Activated CD4-positive, alpha-beta memory T cell treated with anti-CD3 and anti-CD28 coated beads, Interleukin-2, amount 10 ng/mL, durations not matched to agents 7 days and 5 days (primary cell): ENCODE measurements at places on chromosomes 7 and 10.

DNA sequence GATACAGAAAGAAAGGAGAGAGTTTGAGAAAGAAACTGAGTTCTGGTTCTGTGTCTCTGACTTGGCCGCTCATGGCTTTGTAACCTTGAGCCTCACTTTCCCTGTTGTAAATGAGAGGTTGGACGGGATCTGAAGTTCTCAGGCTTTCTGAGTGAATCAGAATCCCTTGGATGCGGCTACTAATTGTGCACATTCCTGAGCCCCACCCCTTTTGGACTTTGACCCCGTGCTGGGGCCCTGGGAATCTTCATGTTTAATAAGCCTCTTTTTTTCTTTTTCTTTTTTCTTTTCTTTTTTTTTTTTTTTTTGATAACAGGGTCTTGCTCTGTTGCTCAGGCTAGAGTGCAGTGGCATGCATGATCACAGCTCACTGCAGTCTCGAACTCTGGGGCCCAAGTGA lies 26.9 kb downstream of the SLC25A28 start:
- no peak for DNase-seq

DNA sequence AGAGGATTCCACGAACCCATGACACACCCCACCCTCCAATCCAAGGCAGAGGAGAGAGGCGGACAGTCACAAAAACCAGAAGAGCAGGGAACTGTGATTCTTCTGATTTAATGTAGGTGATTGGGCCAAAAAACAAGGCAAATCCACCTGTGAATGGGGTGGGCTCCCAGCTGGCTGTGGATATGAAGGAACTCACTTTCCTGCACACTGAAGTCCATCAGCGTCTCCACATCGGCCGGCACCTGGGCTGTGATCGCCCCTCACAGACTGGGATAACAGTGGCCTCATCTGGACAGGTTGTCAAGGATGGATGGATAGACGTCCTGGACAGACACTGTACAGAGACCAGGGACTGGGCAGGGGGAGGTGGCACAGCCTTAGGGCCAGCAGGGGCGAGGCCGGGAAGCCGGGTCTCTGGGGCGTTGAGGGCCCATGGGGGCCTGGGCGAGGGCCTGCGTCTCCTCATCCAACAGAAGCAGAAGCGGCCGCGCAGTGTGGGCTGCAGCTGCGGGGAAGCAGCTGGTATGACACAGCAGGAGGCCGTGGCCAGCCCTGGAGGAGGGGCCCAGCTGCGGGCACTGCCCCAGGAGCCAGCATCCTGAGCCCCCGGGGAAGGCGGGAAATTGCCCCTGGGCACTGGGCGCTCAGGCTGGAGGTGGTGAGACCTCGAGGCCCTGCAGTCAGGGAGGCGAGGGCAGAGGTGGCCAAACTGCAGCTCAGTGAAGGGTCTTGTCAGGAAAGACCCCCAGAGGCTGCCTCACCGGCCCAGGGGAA lies 54.2 kb downstream of the DIP2C start:
- no peak for DNase-seq

DNA sequence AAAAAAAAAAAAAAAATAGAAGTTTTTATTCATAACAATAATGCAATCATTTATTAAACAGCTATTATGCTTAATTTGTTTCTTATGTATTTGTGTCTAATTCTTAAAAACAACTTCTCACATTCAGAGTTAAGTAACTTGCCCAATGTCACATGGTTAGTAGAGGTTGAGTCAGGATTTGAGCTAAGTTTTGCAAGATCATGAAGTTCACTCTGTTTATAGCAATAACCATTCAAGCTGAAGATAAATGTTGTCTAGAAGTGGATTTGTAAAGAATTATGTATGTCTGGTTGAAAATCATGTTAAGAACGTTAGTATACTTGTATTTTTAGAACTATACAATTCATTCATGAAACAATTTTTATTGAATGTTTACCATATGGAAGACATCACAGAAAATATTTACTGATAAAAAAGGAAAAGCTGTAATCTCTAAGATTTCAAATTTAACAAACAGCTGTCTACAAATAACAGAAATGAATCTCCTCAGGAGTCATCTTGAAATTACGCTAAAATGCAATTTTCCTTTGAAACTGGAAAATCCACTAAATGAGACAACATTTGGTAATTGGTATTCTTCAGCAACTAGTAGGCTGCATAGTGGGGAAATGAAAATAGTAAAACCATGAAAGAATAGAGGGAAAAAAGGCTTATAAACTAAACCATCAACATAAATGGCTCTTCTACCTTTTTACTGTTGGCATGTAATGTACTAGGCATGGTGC lies 70.5 kb upstream of the AHR start:
- no peak for DNase-seq

- no peak for DNase-seq
Observed at GRCh38 chr7:76133164-76133775, 68.4 kb upstream of the SRRM3 start.

DNA sequence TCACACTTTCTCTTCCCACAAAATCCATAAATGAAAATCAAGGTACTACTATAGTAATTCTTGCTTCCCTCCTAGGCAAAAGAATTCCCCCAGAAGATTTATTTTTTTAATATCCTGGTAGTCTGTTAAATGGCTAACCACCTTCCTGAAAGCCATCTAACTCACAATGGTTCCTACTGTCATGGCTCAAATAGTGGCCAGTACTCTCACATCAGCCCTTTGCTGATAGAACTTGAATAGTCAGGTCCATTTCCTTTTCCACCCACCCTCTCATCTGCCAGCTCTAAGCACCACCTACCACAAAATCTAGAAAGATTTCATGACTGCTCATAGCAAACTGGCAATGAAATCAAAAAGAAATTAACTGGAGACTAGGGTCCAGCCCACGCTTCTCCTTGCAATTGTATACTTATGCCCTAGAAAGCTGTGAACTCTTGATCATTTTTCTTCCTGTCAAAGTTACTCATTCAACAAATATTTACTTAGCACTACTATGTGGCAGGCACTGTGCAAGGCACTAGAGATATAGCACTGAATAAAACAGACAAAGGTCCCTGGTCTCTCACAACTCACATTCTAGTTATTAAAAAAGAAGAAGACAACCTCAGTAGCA lies 60.4 kb downstream of the ARMH3 start:
- DNase-seq, result no peak

DNA sequence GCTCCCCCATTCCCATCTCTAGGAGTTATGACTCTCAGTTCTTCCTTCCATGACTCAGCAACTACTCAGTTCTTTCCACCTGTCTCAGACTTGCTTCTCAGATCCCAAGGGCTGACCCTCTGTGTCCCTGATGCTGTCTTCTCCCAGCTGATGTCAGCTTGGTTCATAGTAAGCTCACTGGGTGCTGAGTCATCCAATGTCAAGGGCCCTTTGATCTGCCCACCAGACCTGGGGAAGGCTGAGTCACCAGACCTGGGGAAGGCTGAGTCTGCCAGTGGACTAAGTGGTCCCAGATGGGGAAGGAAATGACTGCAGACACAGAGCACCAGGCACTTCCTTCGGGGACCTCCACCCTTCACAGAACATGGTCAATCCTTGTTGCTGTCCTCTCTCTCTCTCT lies 76.1 kb upstream of the ZEB1 start:
- peak; percentile 38 for DNase-seq
